Mammary microvascular endothelial cell (primary cell): ENCODE measurements at places on chromosomes 1 and 21. TPM values are rescaled to one million over a fixed set of nuclear protein-coding genes. Genes with fewer than 3 reads are reported as not detected.

Gene ENAH
- total RNA-seq, result 45.1 and 47.0 TPM in 2 replicates

Gene NHLH1
- total RNA-seq, result 0.13 TPM in 1 of 2 replicates, not detected in the other

Gene BNIPL
- total RNA-seq, result not detected in 2 replicates

Gene TNFRSF18
- not detected in 2 replicates for total RNA-seq

Gene GPR161
- 9.1 and 10.5 TPM in 2 replicates for total RNA-seq

Gene STMN1
- 203 and 218 TPM in 2 replicates for total RNA-seq

Gene BGLAP
- total RNA-seq, result not detected in 2 replicates

Gene CNTN2
- not detected in 2 replicates for total RNA-seq

Gene ZYG11A
- total RNA-seq, result 0.54 and 1.1 TPM in 2 replicates

Gene FYB2
- total RNA-seq, result not detected in 2 replicates

Gene ADAMTSL4
- 0.40 and 0.44 TPM in 2 replicates for total RNA-seq

Gene ZNF683
- not detected in 2 replicates for total RNA-seq

Gene RGS16
- 0.07 TPM in 1 of 2 replicates, not detected in the other for total RNA-seq

Gene CFHR3
- not detected in 2 replicates for total RNA-seq

Gene FMO3
- not detected in 2 replicates for total RNA-seq

Gene LPAR3
- total RNA-seq, result not detected in 2 replicates
